ENCODE measurements at places on chromosomes 6 and 20. TPM values are rescaled to one million over a fixed set of nuclear protein-coding genes. Genes with fewer than 3 reads are reported as not detected.
A peak's percentile ranks its signal among the peaks of the same experiment; 100 is the strongest.

DNA sequence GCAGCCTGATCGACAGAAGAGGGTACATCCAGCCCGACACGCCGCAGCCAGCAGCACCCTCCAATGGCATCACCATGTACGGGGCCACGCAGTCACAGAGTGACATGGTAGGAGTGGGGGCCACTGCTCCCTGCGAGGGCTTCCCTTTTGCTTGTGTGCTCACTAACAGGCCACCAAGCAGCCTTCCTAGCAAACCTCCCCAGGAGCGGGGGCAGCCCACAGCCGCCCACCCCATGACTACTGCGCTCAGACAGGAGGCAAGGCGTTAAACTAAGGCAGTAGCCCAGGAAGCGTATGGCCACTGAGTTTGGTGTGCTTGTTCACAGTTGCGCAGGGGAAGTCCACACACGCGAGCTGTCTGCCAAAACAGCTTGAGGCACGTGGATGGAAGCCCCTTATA is 169.5 kb upstream of the SNX9 start:
- no peak for DNase-seq

DNA sequence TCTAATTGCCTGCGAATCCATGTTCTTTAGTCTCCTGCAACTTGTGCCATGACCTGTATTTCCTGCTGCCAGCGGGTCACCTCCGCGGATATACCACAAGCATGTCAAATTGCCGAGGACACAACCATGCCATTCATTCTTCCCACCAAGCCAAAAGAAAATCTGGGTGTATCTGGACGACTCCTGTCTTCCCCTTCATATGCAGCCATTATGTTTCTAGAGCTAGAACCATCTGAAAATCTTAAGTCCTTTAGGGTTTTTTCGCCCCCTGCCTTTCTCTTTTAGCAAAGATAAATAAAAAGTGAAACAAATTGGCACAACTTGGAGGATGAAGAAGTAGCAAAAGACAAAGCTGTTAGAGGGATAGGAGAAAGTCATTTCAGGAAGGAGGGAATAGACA is 242.6 kb downstream of the ARID1B start:
- DNase-seq = no peak

DNA sequence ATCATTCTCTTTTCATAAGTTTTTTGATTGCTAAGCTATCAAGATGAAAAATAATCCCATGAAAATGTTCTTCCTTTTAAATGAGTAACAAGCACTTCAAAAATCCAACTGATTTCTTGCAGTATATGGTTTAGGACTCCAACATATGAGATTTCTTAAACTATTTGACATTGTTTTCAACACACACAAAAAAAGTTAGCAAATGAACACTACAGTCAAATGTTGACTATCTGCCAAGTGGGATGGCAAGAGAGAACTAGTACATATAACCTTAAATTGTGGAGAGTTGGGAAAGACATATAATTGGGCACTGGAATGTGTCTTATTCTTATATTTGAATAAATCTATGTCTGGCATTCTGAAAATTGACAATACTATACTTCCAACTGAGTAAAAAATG is 15.6 kb downstream of the COL21A1 start:
- no peak for DNase-seq

Gene OR14J1
- 0.04 TPM for polyA plus RNA-seq

- no peak for DNase-seq
Measured at GRCh38 chr6:42550277-42550676, 13.6 kb upstream of the UBR2 start.

Gene OTOR
- polyA plus RNA-seq = not detected

Gene DAAM2
- 29.2 TPM for polyA plus RNA-seq

Gene CCHCR1
- polyA plus RNA-seq = 25.1 TPM

DNA sequence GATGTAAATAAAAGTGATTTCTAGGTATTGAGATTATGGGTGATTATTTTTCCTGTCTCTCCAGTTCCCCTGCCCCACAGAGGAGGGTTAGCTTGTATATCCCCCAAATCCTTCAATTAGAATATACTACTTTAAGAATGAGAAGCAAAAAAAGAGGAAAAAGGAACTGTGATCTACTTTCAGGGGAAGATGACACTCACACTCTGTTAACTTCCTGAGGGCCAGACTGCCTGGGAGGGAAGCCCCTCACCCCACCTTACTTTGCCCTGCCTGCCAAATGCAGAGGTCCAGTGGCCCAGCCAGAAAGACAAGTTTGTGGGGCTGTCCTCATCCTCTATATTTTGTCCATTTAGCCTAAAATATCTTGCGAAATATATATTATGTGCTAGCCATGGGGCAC is 9.2 kb upstream of the LY86 start:
- no peak for DNase-seq

DNA sequence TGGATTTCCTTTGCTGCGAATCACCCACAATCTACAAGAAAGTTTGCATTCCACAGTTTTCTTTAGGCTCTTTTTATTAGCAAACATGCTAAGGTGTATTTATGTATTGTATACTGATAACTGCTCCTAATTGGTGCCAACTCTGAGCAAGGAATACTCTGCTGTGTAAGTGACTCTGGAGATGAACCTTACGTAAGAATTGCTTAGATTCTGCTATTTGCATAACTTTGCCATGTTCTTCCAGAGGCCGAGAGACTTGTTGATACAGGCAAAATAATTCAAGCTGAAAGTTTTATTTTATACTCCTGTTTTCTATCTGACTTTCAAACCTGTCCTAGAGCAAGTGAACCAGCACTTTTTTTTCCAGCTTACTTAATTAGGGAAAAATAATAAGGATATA is 461.3 kb downstream of the GJA1 start:
- no peak for DNase-seq

DNA sequence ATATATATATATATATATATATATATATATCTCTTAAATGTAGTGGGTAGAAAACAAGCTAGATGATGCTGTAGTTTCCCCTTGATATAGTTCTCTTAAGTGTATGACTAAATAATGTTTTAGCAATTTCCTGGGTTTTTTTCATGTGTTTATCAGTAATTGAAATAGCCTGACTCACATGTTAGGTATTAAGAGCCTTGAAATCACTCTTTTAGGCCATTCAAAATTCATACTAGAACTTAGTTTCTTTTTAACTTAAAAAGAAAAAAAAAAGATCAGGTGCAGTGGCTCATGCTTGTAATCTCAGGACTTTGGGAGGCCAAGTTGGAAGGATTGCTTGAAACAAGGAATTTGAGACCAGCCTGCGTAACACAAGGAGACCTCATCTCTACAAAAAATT is 44.1 kb downstream of the NKX2-4 start:
- no peak for DNase-seq

GRCh38 chr6:140915551-140915950 is 1217.2 kb upstream of the GJE1 start:
- no peak for DNase-seq

Gene ANKRD6
- polyA plus RNA-seq = 24.8 TPM

DNA sequence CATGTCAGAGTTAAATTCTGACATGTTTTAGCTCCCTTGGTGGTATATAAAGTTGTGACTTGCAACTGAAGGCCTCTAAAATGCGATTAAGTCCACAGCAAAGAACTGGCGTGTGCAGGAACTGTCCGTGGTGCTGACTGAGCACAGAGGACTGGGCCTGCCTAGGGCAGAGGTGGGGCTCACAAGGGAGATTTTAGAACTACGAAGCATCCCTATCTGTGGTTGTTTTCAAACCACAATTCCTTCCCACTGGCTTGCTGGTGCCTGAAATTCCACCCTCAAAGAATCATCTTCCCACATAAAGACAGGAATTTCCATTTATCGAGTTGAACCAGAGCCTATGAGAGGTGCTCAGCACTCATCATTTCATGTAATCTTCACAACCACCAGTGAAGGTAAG is 30.1 kb downstream of the RIMS4 start:
- peak; percentile 47 for DNase-seq

DNA sequence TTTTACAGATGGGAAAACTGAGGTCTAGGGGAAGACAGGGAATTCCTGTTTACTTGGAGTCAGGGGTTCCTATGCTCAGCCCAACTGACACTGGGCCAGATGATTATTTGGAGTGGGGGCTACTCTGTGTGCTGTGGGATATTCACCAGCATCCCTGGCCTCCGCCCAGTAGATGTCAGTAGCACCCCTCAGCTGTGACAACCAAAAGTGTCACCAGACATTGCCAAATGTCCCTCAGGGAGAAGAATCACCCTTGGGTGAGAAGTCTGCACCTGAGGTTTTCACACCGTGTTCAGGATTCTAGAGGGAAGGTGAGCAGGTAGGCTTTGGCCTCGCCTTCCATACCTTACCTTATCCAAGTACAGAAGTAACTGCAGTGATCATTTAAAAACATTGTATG is 27.6 kb downstream of the CDH26 start:
- no peak for DNase-seq

GRCh38 chr6:21594416-21595281 is 1.1 kb downstream of the SOX4 start:
- no peak for DNase-seq
